Vagina (tissue), 2 donors: ENCODE measurements at places on chromosomes 2 and 18. TPM values are rescaled to one million over a fixed set of nuclear protein-coding genes. Genes with fewer than 3 reads are reported as not detected.
A peak's percentile ranks its signal among the peaks of the same experiment; 100 is the strongest.

- DNase-seq, result peak; percentile 70
Measured at GRCh38 chr2:11899264-11899818, 152.9 kb downstream of the LPIN1 start.

DNA sequence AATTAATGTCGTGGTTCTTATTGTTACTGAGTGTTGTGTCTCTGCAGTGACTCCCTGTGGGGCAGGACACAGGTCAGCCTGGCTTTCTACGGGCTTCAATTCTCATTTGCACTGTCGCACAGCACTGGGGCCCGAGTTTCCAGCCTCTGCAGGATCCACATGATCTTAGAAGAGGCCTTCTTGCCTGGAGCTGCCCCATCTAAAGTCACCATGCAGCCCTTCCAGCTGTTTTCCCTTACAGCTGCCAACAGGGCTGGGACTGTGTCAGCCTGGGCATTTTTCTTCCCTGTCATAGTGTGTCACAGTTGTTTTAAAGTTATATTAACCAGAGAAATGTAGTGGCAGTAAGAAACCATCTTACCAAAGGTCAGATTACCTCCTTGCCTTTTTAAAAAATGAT lies 27.0 kb downstream of the FHL2 start:
- DNase-seq, result no peak

GRCh38 chr2:86035376-86035882 lies 70.3 kb downstream of the POLR1A start:
- DNase-seq, result no peak

Gene IL1R2
- total RNA-seq, result 63.3 TPM

DNA sequence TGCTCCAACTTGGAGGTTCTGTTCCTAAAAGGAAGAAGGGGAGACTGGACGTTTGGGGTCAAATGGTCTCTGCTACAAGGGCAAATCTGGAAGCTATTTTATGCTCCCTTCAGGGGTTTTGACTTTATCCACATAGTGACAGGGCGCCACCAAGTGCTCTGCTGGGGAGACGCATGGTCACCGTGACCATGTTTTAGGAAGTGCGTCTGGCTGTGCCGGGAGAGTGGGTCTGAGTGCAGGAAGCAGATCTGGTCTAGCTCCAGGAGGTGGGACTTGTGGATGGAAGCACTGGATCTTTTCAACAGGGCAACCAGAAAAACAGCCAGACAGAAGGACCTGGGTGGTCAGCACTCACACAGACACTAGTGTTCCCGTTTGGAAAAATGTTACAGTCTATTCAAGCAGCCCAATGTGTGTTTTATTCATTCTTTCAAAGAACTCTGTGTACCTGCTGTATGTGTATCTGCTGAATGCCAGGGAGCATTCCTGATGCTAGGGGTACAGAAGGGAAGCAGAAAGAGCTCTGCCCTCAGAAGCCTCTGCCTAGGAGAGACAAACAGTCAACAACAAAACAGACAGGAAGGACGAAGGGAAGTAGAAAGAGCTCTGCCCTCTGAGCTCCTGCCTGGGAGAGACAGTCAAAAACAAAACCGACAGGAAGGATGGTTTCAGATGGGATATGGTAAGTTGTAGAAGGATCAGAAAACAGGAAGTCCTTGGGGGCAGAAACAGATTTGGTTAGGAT lies 14.3 kb downstream of the IMPA2 start:
- no peak for DNase-seq

GRCh38 chr2:232489516-232490220 lies 2.0 kb upstream of the ECEL1 start:
- no peak for DNase-seq
